ENCODE measurements at places on chromosomes 3 and 15. TPM values are rescaled to one million over a fixed set of nuclear protein-coding genes. Genes with fewer than 3 reads are reported as not detected.
A peak's percentile ranks its signal among the peaks of the same experiment; 100 is the strongest.

CCNB2 gene
- 5.2 TPM for total RNA-seq

- H3K27me3 ChIP-seq: no peaks in the 10 kb centered on the region
- H3K36me3 ChIP-seq: no peaks in the 10 kb centered on the region
- H3K4me1 ChIP-seq: peaks cover 6% of the 10 kb centered on the region
- DNase-seq: no peak
Observed at GRCh38 chr3:172174513-172175253, 135.3 kb downstream of the FNDC3B start.

- no peaks in the 10 kb centered on the region for H3K36me3 ChIP-seq
- H3K4me3 ChIP-seq: no peak overlapping the region
- H3K27me3 ChIP-seq: no peaks in the 10 kb centered on the region
- H3K27ac ChIP-seq: no peak overlapping the region
- DNase-seq: no peak
Observed at GRCh38 chr3:61288446-61288845, 37.2 kb upstream of the FHIT start.

DNA sequence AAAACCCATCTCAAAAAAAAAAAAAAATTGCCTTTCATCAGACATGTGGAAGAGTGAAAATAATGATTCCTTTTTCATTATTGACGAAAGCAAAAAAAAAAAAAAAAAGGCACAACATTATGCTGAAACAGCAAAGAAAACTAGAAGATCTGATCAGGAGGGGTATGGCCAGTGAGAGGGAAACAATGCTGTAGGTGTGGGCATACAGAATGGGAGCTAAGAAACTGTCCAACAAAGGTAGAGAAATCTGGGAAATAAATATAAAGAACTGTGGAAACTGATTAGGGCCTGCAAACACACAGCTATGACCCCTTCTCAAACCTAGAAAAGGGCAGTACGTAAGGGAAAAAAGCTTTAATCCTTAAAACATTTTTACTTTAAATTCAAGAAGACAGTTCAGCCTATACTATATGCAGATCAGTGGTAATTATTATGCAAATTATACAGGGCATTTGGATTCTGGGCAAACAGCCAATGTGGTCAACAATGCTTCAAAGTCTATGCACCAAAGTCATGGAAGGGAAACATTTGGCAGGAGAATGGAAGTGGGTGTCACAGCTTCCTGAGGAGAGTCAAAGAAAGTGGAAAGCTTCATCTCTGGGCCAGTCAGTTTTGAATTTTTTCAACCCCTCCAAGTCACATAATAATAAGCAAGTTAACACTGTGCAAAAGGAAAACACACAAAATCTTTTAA is 68.3 kb upstream of the SLC12A8 start:
- no peaks in the 10 kb centered on the region for H3K4me1 ChIP-seq
- H3K4me3 ChIP-seq: no peak overlapping the region
- no peak overlapping the region for H3K27ac ChIP-seq
- H3K27me3 ChIP-seq: no peaks in the 10 kb centered on the region

TMCO5A gene
- 0.14 TPM for total RNA-seq

GRCh38 chr3:126358038-126358815 is 1.0 kb upstream of the KLF15 start:
- no peak for DNase-seq
- H3K27me3 ChIP-seq: peaks cover 59% of the 10 kb centered on the region
- H3K4me3 ChIP-seq: peak overlapping the region; percentile 63
- peaks cover 30% of the 10 kb centered on the region for H3K4me1 ChIP-seq
- peak overlapping the region; percentile 79 for H3K27ac ChIP-seq

FGF7 gene
- total RNA-seq: 18.1 TPM

CXCR6 gene
- total RNA-seq: 3.3 TPM

DNA sequence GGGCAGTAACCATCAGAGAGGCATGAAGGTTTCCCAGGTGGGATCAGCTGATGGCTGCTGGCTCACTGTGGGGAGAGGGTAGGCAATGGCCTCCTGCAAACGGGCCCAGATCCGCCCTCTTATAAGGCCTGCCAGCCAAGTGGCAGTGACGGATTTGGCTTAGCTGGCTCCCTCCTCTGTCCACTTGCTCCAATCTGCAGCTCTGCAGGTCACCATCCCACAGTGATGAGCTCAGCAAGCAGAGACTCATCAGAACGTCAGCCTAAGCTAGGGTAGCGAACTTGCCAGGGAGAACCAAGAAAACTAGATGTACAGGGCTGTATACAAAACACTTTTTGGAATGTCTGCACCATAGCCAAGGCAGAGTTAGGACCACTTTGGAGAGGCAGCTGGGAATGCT is 62.8 kb upstream of the DCLK3 start:
- no peak overlapping the region for H3K4me3 ChIP-seq
- no peaks in the 10 kb centered on the region for H3K4me1 ChIP-seq
- no peak for DNase-seq
- no peaks in the 10 kb centered on the region for H3K36me3 ChIP-seq
- H3K27me3 ChIP-seq: no peaks in the 10 kb centered on the region
- H3K27ac ChIP-seq: no peak overlapping the region

GOLGA8N gene
- total RNA-seq: 6.7 TPM

CFAP100 gene
- total RNA-seq: not detected

- no peak overlapping the region for H3K4me3 ChIP-seq
- no peak overlapping the region for H3K27ac ChIP-seq
- H3K4me1 ChIP-seq: peaks cover 30% of the 10 kb centered on the region
- no peaks in the 10 kb centered on the region for H3K27me3 ChIP-seq
- no peak for DNase-seq
Observed at GRCh38 chr3:33111581-33111980, 2.2 kb upstream of the CRTAP start.

DNA sequence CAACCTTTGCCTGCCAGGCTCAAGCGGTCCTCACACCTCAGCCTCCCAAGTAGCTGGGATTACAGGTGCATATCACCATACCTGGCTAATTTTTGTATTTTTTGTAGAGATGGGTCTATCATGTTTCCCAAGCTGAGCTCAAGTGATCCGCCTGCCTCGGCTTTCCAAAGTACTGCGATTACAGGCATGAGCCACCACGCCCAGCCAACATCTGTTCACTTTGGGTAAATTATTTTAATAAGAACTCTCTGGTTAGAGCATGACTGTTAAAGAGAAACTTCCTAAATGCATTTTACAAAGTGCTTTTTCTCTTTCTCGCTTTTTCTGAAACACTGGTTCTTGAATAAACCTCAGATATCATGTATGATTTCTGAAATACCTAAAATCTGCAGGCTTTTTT is 172.5 kb downstream of the PTPRG start:
- no peak overlapping the region for H3K4me3 ChIP-seq
- H3K27ac ChIP-seq: no peak overlapping the region
- no peaks in the 10 kb centered on the region for H3K36me3 ChIP-seq
- H3K27me3 ChIP-seq: no peaks in the 10 kb centered on the region
- DNase-seq: no peak
- no peaks in the 10 kb centered on the region for H3K4me1 ChIP-seq

- no peaks in the 10 kb centered on the region for H3K27me3 ChIP-seq
- H3K4me3 ChIP-seq: no peak overlapping the region
- no peaks in the 10 kb centered on the region for H3K4me1 ChIP-seq
- no peaks in the 10 kb centered on the region for H3K36me3 ChIP-seq
Observed at GRCh38 chr3:49602877-49603411, 48.7 kb downstream of the BSN start.

MAP2K5 gene
- 21.9 TPM for total RNA-seq

DNA sequence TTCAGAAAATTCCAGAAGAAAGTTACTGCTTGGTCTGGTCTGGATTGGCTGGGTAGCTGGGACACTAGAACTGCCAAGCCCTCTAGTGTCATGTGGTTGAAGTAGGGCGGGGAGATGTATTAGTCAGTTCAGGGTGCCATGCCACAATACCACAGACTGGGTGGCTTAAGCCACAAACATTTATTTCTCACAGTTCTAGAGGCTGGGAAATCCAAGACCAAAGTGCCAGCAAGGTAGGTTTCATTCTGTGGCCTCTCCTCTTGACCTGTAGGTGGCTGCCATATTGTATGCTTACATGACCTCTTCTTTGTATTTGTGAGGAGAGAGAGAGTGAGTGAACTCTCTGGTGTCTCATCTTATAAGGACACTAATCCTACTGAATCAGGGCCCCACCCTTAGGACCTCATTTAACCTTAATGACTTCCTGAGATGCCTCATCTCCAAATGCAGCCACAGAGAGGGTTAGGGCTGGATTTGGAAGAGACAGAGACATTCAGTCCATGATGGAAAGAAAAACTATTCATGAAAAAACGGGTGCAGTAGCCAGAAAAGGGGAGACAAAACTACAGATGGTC is 18.1 kb upstream of the ZSCAN2 start:
- no peaks in the 10 kb centered on the region for H3K27me3 ChIP-seq
- peaks cover 2% of the 10 kb centered on the region for H3K4me1 ChIP-seq
- H3K4me3 ChIP-seq: no peak overlapping the region
- H3K27ac ChIP-seq: no peak overlapping the region

DNA sequence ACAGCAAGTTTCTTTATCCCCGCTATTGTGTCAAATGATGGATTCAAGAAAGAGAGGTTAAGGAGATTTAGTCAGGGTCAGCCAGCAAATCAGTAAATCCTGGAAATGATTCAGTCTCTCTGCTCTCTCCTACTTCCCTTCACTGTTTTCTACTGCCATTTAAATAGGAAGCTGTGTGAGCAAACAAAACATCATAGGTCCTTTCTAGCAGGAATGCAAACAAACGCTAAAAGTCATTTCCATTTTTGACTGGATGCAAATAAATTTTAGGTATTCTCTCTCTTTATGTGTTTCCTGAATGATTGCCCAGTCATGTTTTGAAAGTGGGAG is 299.4 kb upstream of the RORA start:
- no peaks in the 10 kb centered on the region for H3K4me1 ChIP-seq
- DNase-seq: no peak
- no peak overlapping the region for H3K27ac ChIP-seq
- no peak overlapping the region for H3K4me3 ChIP-seq
- no peaks in the 10 kb centered on the region for H3K36me3 ChIP-seq
- H3K27me3 ChIP-seq: no peaks in the 10 kb centered on the region

DNA sequence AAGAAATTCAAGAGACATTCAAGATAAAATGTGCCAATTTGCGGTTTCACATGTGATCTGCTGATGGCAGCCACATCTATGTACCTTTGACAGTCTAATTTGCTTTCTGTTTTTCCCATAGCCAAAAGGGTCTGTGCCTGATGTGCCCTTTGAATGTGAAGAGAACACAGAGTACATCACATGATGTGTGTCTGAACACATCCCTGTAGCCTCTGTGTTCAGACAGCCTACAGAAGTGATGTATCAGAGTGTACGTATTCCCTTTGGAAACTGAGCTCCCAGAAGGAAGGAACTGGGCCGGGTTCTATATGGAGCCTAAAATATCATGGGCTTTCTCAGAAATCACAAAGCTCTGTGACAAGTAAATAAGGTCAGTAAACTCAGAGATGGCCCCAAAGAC is 52.4 kb downstream of the BOC start:
- H3K4me1 ChIP-seq: peaks cover 7% of the 10 kb centered on the region
- no peak overlapping the region for H3K4me3 ChIP-seq
- no peak overlapping the region for H3K27ac ChIP-seq
- H3K27me3 ChIP-seq: no peaks in the 10 kb centered on the region
- DNase-seq: no peak

CLDN18 gene
- not detected for total RNA-seq

DNA sequence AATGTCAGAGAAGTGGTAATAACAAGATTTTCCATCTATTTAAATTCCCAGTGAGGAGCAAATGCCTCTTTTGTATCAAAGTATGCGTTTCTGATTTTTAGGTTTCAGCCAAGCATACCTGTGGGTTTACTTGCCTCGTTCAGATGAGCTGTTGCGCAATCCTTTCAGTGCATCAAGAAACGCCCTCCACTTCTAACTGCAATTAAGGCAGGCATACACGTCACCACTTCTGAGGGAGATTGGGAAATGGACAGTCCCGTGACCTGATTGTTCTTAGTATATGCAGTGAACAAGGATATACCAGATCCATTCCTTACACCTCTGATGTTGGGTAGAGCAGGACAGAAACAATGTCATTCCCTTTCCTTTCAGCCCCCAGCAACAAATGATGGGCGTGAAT is 219.0 kb downstream of the ITPR1 start:
- H3K36me3 ChIP-seq: no peaks in the 10 kb centered on the region
- no peak overlapping the region for H3K4me3 ChIP-seq
- H3K27ac ChIP-seq: no peak overlapping the region
- DNase-seq: peak; percentile 71
- H3K4me1 ChIP-seq: peaks cover 7% of the 10 kb centered on the region

DNA sequence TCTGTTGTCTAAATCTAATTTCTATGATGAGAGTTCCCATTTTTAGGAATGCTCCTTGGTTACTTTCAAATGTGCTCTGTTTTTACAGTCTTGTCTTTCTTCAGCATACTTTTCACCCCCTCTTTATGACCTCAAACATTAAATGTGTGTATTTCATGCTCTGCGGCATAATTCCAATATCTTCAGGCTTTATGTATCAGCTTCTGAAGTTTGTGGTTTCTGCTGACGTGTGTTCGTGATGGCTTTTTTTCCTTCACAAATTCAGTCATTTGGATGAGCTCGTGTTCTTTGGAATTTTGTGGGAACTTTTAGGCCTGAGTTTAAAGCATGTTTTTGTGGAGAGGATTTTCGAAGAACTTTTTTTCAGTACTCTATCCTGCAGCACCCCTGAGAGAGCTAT is 97.7 kb upstream of the CHRNA7 start:
- no peak overlapping the region for H3K27ac ChIP-seq
- no peak overlapping the region for H3K4me3 ChIP-seq
- no peaks in the 10 kb centered on the region for H3K27me3 ChIP-seq
- no peaks in the 10 kb centered on the region for H3K4me1 ChIP-seq

DNA sequence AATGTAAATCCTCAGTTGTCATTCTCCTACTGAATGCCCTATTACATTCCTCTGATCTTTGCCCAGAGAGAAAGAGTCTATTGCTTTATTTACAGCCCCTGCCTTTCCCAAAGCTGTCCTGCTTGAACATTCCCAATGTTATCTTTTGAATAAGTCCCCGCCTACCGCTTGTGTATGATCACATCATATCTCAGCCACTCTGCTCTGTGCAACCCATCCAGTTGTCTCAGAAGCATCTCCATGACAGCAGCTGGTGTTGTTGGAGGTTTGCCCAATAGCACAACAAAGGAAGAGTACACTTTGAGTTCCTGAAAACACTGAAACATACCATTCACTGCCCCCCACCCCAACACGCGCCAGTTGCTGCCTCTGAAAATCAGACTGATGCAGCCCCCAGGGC is 22.0 kb upstream of the FAM3D start:
- no peaks in the 10 kb centered on the region for H3K27me3 ChIP-seq
- peaks cover 29% of the 10 kb centered on the region for H3K4me1 ChIP-seq
- H3K27ac ChIP-seq: peak overlapping the region; percentile 53

NOX5 gene
- not detected for total RNA-seq

GRCh38 chr15:69906256-69907185 is 191.2 kb downstream of the TLE3 start:
- no peaks in the 10 kb centered on the region for H3K4me1 ChIP-seq
- H3K27ac ChIP-seq: no peak overlapping the region
- no peak overlapping the region for H3K4me3 ChIP-seq
- H3K36me3 ChIP-seq: no peaks in the 10 kb centered on the region
- DNase-seq: no peak

GRCh38 chr3:175349168-175349567 is 490.0 kb downstream of the NAALADL2 start:
- no peaks in the 10 kb centered on the region for H3K27me3 ChIP-seq
- no peak overlapping the region for H3K27ac ChIP-seq
- H3K4me1 ChIP-seq: no peaks in the 10 kb centered on the region
- no peak overlapping the region for H3K4me3 ChIP-seq
- no peak for DNase-seq
- no peaks in the 10 kb centered on the region for H3K36me3 ChIP-seq
